ENCODE measurements at places on chromosomes 3 and 15. TPM values are rescaled to one million over a fixed set of nuclear protein-coding genes. Genes with fewer than 3 reads are reported as not detected.

The LEKR1 gene
- 0.27 TPM for total RNA-seq

The CALML4 gene
- total RNA-seq, result 11.3 TPM

The GLDN gene
- total RNA-seq, result 0.84 TPM

- H3K36me3 ChIP-seq, result no peaks in the 10 kb centered on the region
- H3K4me1 ChIP-seq, result peaks cover 5% of the 10 kb centered on the region
- no peaks in the 10 kb centered on the region for H3K27me3 ChIP-seq
Measured at GRCh38 chr15:88833731-88834100, 30.5 kb downstream of the ACAN start.

The CPLX3 gene
- not detected for total RNA-seq

- peak; percentile 42 for DNase-seq
- no peak overlapping the region for H3K4me3 ChIP-seq
- H3K4me1 ChIP-seq, result no peaks in the 10 kb centered on the region
- no peaks in the 10 kb centered on the region for H3K27me3 ChIP-seq
Measured at GRCh38 chr3:60839246-60839645, 412.0 kb downstream of the FHIT start.
